Coronary artery (tissue), 2 donors: ENCODE measurements at places on chromosomes 2 and 18.

GRCh38 chr2:31950946-31951562, 59.8 kb downstream of the MEMO1 start:
- DNase-seq: no peak

DNA sequence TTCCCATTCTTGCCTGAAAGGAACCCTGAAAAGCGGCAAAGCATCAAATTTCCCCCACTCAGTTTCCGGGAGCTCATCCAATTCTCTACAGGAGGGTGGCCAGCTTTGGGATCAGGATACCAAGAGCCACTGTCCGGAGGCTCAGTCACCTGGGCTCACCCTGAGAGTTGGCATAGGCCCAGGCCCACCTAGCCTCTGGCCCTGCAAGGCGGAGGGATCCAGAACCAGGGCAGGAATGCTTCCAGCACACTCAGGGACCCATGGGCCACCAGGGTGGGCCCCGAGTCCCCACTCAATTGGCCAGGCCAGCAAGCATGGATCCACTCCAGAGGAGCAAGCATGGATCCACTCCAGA, 432.9 kb upstream of the MYT1L start:
- DNase-seq: no peak

DNA sequence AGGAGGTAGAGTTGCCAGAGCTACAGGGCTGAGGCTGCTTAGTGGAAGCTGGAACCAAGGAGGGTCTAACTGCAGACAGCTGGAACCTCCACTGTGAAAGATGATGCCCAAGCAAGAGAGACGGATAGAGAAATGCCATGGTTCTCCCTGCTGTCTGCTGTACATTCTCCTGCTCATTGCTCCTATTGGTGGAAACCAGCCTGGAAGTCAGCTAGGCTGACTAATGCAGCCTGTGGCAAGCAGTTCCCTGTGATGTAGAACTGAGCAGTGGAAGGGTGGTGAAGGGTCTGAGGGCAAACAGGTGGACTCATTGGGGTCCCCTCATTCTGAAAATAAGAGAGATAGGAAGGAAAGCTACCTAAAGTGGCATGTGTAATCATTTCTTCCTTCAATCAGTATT, 563.6 kb downstream of the SLC4A3 start:
- DNase-seq: no peak

- no peak for DNase-seq
Measured at GRCh38 chr18:45774065-45774521, 50.1 kb downstream of the SLC14A1 start.

DNA sequence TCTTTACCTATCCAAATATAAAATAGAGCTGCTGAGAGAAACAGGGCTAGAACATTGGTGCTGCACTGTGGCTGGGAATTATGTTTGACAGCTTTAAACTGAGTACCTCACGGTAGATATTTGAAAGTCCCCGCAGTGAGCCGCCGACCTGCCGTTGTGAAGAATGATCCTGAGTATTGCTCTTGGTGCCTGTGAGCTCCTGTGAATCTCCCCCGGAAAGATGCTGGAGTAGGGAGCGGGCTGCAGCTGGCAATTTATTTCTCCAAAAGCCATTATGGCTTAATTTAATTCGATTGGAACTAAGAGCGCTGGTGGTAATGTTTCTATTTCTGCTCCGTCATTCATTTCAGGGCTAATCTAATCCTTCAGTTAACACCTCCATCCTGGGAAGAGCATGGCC, 129.4 kb upstream of the TPO start:
- DNase-seq: no peak
